ENCODE measurements at places on chromosomes 2 and 18.

DNA sequence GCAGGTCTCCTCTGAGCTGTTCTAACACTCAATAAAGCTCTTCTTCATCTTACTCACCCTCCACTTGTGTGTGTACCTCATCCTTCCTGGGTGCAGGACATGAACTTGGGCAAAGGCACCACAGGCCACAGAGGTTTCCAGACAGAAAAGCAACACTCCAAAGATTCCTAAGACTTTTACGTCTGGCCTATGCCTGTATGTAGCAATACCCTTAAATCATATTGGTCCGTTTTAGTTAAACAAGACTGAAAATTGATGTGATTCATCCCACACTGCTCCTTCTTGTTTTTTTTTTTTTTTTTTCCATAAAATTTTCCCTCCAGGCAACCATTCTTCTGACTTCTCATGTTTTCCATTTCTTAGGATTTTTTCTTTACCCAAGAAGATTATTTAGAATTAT, 404.3 kb downstream of the PID1 start:
- DNase-seq: no peak

GRCh38 chr2:189444322-189444721, 3.0 kb downstream of the WDR75 start:
- DNase-seq: peak; percentile 11

GRCh38 chr2:71807581-71808451, 339.8 kb downstream of the CYP26B1 start:
- no peak for DNase-seq

DNA sequence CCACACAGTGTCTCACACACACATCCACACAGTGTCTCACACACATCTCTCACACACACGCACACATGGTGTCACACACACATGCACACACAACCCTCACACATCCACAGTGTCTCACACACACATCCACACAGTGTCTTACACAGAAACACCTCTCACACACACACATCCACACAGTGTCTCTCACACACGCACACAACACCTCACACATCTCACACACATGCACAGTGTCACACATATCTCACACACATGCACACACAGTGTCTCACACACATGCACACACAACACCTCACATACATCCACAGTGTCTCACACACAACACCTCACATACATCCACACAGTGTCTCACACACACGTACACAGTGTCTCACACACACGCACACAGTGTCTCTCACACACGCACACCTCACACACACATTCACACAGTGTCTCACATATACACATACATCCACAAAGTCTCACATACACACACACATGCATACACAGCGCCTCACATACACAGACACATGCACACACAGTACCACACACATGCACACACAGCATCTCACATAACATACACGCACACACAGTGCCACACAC, 473.9 kb upstream of the HS6ST1 start:
- DNase-seq: no peak

GRCh38 chr2:67214585-67215185, 182.4 kb upstream of the ETAA1 start:
- DNase-seq: no peak

- DNase-seq: no peak
Measured at GRCh38 chr2:29215739-29216608, 100.8 kb downstream of the CLIP4 start.

- no peak for DNase-seq
Measured at GRCh38 chr2:3470166-3470651, 49.1 kb downstream of the ADI1 start.

- DNase-seq: no peak
Measured at GRCh38 chr2:70927138-70927537, 8.6 kb upstream of the ATP6V1B1 start.

DNA sequence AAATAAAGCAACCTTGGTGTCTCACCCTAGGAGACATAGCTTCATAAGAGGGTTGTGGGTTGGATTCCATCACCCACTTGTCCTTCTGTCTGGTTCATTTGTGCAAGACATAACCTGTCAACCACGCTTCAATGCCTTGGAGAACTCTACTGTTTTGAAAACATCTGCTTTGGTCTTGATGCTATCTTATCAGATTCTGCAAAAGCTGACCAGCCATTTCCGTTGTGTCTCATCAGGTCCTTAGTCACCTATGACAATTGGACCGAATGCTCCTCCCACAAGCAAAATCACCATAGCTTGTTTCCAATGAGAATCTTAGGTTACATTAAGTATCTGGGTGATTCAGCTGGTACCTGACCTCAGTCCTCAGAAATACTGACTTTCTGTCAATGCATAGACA, 35.4 kb downstream of the STAT4 start:
- DNase-seq: no peak

Measured in erythroblast (primary cell).